ENCODE measurements at places on chromosomes 7 and 10. TPM values are rescaled to one million over a fixed set of nuclear protein-coding genes. Genes with fewer than 3 reads are reported as not detected.

The HOXA7 gene
- total RNA-seq = not detected

The ACTL6B gene
- not detected for total RNA-seq

The PI4K2A gene
- total RNA-seq = 22.8 TPM

The TOMM7 gene
- total RNA-seq = 203 TPM

The OR2A1 gene
- total RNA-seq = not detected

The GPR85 gene
- total RNA-seq = 0.08 TPM

The CARD11 gene
- 80.8 TPM for total RNA-seq

The GATA3 gene
- 7.6 TPM for total RNA-seq

The POLR2J2 gene
- 72.2 TPM for total RNA-seq

The OR2A7 gene
- not detected for total RNA-seq
